Right lobe of liver (tissue), 6 donors: ENCODE measurements at places on chromosomes 7 and 10.

DNA sequence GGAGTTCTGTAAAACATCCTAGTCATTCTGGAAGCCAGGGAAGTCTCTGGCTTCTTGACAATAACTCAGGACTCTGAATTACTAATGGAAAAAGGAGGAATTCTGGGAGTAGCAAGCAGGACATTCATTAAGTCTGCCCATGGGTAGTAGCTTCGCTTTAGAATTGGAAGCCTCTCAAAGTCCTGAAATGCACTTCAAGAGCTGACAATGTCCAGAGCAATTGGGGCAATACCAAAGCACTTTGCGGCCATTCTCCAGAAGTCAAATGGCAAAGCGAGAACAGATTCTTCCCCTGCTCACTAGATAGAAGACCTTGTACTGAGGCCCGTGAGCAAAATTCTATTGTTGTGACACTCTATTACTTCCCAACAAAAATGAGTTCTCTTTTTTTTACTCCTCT, 150.3 kb upstream of the FRMD4A start:
- no peak overlapping the region for H3K4me3 ChIP-seq
- no peak overlapping the region for H3K27ac ChIP-seq
- no peak for DNase-seq
- H3K36me3 ChIP-seq: no peaks in the 10 kb centered on the region

- H3K4me1 ChIP-seq: peaks cover 17% of the 10 kb centered on the region
- H3K4me3 ChIP-seq: no peak overlapping the region
- no peak for DNase-seq
- no peak overlapping the region for H3K27ac ChIP-seq
- H3K36me3 ChIP-seq: peaks cover 9% of the 10 kb centered on the region
These were observed 55.3 kb downstream of the SLC25A13 start for GRCh38 chr7:96266580-96266979.

GRCh38 chr10:43822631-43823580, 174.2 kb upstream of the ZNF32 start:
- H3K27ac ChIP-seq: no peak overlapping the region
- no peaks in the 10 kb centered on the region for H3K36me3 ChIP-seq
- H3K4me1 ChIP-seq: no peaks in the 10 kb centered on the region
- H3K4me3 ChIP-seq: no peak overlapping the region
- no peaks in the 10 kb centered on the region for H3K27me3 ChIP-seq

DNA sequence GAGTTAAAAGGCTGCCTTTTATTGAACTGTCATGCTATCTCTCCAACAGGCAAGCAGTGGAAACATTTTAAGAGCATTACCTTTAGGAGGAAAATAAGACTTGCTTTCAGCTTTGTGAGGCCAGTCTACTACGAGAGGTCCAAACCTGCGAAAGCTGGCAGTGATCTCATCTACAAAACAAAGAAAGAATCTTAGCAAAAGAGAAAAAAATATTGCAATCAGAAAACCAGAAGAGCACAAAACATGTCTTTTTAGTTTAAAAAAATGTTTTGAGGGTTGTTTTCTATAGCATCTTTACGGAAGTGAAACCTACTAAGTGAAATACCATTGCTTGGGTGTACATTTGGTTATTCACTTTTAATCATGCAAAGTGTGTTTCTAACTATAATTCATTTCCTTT, 147.9 kb downstream of the CPEB3 start:
- H3K27me3 ChIP-seq: no peaks in the 10 kb centered on the region
- no peak overlapping the region for H3K27ac ChIP-seq

- no peaks in the 10 kb centered on the region for H3K4me1 ChIP-seq
- no peaks in the 10 kb centered on the region for H3K36me3 ChIP-seq
- H3K27me3 ChIP-seq: no peaks in the 10 kb centered on the region
- DNase-seq: no peak
These were observed 114.3 kb downstream of the SLIT1 start for GRCh38 chr10:97071496-97071895.

DNA sequence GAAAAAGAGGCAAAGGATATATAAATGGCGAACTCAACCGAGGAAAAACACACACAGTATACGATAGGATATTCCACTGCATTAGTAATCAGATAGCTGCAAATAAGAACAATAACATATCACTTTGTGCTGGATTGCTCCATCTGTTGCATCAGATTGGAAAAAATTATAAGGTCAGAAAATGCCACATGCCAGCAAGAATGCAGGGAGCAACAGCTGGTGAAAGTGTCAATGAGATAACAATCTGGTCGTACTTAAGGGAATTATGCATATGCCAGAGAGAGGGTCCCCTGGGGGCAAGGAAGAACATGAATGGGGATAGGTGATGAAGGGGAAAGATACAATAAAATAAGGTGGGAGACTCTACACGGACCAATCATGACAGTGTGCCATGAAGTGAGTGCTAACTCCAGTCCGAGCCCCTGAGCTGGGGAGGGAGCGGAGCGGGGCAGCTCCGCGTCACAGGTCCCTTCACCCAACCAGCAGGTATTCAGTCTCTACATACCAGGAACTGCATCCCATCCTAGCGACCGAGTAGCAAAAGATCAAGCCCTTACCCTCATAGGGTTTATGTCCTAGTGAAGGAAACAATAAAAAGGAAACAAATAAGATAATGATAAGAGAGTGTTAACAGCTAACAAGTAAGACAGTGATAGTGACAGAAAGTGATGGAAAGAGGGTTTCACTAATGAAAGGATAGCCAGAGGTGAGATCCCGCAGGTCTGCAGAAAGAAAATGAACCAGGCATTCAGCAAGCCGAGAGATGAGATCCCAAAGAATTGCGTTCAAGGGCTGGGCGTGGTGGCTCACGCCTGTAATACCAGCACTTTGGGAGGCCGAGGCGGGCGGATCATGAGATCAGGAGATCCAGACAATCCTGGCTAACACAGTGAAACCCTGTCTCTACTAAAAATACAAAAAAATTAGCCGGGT, 9.4 kb downstream of the MPP7 start:
- no peaks in the 10 kb centered on the region for H3K27me3 ChIP-seq
- H3K4me1 ChIP-seq: no peaks in the 10 kb centered on the region
- H3K36me3 ChIP-seq: no peaks in the 10 kb centered on the region
- no peak overlapping the region for H3K4me3 ChIP-seq
- no peak for DNase-seq

GRCh38 chr10:53579773-53580172, 807.2 kb upstream of the MBL2 start:
- H3K27ac ChIP-seq: no peak overlapping the region
- no peak for DNase-seq
- no peaks in the 10 kb centered on the region for H3K36me3 ChIP-seq
- no peaks in the 10 kb centered on the region for H3K4me1 ChIP-seq
- H3K27me3 ChIP-seq: no peaks in the 10 kb centered on the region
- no peak overlapping the region for H3K4me3 ChIP-seq

DNA sequence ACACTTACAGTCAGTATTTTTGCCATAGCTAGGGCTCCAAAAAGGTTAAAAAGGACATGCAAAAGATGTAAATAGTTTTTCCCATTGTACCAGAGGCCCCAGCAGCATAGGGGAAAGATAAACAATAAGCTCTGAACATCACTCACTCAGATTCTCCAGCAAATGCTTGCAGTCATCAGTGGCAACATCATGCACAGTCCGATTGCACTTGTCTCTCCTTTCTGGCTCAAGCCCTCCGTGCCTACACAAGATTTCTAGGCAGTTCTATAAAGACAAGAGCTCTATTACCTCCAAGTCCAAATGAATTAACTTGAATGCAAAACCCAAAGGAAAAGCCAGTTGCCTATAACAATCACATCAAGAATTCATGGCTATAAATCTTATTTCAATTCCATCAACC, 106.3 kb downstream of the CTTNBP2 start:
- no peaks in the 10 kb centered on the region for H3K36me3 ChIP-seq
- no peak overlapping the region for H3K27ac ChIP-seq
- H3K4me1 ChIP-seq: no peaks in the 10 kb centered on the region
- no peaks in the 10 kb centered on the region for H3K27me3 ChIP-seq
- H3K4me3 ChIP-seq: no peak overlapping the region

- H3K36me3 ChIP-seq: no peaks in the 10 kb centered on the region
- no peaks in the 10 kb centered on the region for H3K27me3 ChIP-seq
- no peaks in the 10 kb centered on the region for H3K4me1 ChIP-seq
- no peak overlapping the region for H3K4me3 ChIP-seq
- H3K27ac ChIP-seq: no peak overlapping the region
- DNase-seq: no peak
These were observed 106.5 kb downstream of the ARHGAP12 start for GRCh38 chr10:31822150-31822549.

GRCh38 chr10:35813219-35813618, 171.1 kb upstream of the FZD8 start:
- no peak for DNase-seq
- no peaks in the 10 kb centered on the region for H3K4me1 ChIP-seq
- no peak overlapping the region for H3K27ac ChIP-seq
- H3K27me3 ChIP-seq: no peaks in the 10 kb centered on the region

DNA sequence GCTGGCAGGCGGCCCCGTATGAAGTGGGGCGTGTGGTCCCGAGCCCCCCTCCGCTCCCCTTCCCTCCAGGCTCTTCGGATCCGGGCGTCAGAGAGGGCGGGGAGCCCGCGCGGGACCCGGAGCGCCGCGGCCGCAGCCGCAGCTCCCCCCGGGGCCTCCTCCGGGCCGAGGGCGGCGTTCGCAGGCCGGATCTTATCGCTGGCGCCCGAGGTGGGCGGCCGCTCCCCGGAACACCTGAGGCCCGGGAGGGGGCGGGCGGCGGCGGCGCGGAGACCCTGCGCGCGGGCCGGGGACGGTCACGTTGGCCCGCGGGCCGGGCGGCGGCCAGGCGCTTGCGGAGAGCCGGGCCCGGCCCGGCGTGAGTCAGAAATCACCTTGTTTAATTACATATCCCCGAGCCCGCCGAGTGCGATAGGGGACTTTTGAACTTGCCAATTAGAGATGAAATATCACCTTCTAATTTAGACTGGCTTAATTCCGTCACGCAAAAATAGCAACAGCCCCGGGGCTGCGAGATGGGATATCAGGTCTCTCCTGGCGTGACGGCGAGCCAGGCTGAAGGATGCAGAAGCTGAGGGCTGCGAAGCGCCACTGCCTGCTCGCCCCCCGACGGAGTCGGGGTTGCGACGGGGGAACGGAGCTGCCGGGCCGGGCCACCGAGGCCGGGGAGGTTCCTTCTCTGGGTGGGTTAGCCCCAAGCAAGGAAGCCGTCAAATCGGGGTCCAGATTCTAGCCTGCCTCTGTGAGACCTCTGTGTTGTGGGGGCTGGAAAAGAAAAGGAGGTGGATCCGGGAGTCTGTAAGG, 43.4 kb downstream of the LDB3 start:
- no peaks in the 10 kb centered on the region for H3K36me3 ChIP-seq
- H3K27ac ChIP-seq: peak overlapping the region; percentile 93
- H3K4me1 ChIP-seq: no peaks in the 10 kb centered on the region
- DNase-seq: peak; percentile 62

DNA sequence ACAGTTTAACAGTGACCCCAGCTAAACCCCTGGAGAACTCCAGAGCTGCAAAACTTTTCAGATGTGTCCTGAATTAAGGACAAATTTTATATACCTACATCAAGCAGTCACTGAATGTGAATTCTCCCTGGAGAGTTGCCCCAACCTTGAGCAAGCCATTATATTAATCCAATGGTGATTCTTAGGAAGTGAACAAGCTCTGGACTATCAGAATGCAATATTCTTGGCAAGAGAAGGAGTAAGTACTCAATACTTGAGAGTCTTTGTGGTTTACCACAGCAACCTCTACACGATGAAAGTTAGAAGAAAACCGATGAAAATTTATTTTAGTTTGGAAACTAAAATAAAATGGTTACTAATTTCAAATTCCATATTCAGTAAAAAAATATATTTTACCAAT, 19.3 kb upstream of the ZNF365 start:
- no peak overlapping the region for H3K4me3 ChIP-seq
- H3K27me3 ChIP-seq: no peaks in the 10 kb centered on the region
- DNase-seq: no peak
- H3K27ac ChIP-seq: no peak overlapping the region
- H3K4me1 ChIP-seq: no peaks in the 10 kb centered on the region

- DNase-seq: no peak
- H3K4me3 ChIP-seq: no peak overlapping the region
- H3K27me3 ChIP-seq: peaks cover 4% of the 10 kb centered on the region
- no peaks in the 10 kb centered on the region for H3K4me1 ChIP-seq
- H3K36me3 ChIP-seq: no peaks in the 10 kb centered on the region
These were observed 7.6 kb upstream of the UNCX start for GRCh38 chr7:1225030-1225429.

- H3K4me3 ChIP-seq: no peak overlapping the region
- peak overlapping the region; percentile 71 for H3K27ac ChIP-seq
- no peaks in the 10 kb centered on the region for H3K4me1 ChIP-seq
- peaks cover 6% of the 10 kb centered on the region for H3K36me3 ChIP-seq
- DNase-seq: peak; percentile 80
These were observed 122.7 kb downstream of the PRKAG2 start for GRCh38 chr7:151754142-151754590.

- no peak for DNase-seq
- H3K27ac ChIP-seq: no peak overlapping the region
- H3K27me3 ChIP-seq: no peaks in the 10 kb centered on the region
- H3K4me1 ChIP-seq: no peaks in the 10 kb centered on the region
- no peaks in the 10 kb centered on the region for H3K36me3 ChIP-seq
These were observed 126.5 kb downstream of the FAM107B start for GRCh38 chr10:14648005-14648765.
